Thymus (tissue), 14 donors: ENCODE measurements at places on chromosomes 13 and 19.

GRCh38 chr13:67943116-67943515 is 713.0 kb upstream of the PCDH9 start:
- DNase-seq, result no peak
- H3K27me3 ChIP-seq, result no peaks in the 10 kb centered on the region
- no peaks in the 10 kb centered on the region for H3K4me1 ChIP-seq
- H3K36me3 ChIP-seq, result no peaks in the 10 kb centered on the region
- no peak overlapping the region for H3K27ac ChIP-seq

DNA sequence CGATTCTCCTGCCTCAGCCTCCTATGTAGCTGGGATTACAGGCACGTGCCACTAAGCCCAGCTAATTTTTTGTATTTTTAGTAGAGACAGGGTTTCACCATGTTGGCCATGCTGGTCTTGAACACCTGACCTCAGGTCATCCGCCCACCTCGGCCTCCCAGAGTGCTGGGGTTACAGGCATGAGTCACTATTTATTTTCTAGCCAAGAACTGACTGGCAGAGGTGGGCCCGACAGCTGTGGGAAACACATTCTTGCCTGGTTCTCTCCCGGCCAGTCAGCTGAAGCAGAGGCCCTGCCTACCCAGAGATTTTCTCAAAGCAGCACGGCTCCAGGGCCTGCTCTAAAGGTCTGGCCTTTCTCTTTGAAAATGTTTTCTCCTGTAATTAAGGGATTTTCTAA is 108.0 kb downstream of the KCTD15 start:
- H3K27me3 ChIP-seq, result peaks cover 47% of the 10 kb centered on the region
- DNase-seq, result no peak

DNA sequence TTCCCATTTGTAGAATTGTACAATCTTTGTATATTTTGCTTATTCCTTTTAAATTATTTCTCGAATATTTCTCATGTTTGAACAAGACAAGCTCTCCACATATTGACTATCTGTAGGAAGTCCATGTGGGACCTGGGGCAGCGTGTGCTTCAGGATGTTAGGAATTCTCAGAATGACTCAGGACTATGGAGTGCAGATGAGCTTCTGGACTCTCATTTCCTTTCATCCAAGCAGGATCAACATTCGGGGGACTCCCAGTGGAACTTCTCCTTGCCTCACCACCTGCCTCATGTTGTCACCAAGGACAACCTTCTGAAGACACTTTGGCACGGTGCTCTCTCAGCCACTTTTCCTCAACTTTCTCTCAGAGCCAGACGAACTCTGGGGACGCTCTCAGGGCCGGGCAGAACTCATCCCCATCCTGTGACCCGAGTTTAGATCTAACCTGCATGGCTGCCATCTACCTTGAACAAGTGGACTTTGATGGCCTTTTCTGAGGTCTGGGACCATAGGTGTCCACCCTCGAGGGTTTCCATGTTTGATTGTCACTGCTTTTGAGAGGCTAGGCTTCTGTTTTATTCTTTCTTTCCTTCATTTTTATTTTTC is 441.7 kb downstream of the IRS2 start:
- H3K4me3 ChIP-seq, result no peak overlapping the region
- no peaks in the 10 kb centered on the region for H3K27me3 ChIP-seq
- no peak for DNase-seq
- no peaks in the 10 kb centered on the region for H3K36me3 ChIP-seq
- H3K27ac ChIP-seq, result no peak overlapping the region

DNA sequence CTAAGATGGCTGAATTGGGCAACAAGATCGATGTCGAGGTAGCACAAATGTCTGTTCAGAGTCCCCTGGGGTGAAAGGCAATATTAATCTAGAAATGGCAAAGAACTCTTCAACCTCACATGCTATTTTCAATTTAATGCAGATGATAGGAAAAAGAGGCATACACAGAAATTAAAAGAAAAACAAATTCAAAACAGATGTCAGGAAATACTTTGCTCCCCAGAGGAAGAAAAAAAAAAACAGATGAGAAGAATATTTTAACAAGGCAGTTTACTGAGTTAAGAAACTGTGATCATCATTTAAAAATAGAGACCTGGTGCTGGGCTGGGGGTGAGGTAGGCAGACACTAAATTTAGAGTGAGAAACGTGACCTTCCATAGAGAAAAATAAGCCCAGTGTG is 421.9 kb upstream of the ARGLU1 start:
- H3K4me1 ChIP-seq, result no peaks in the 10 kb centered on the region
- H3K4me3 ChIP-seq, result no peak overlapping the region
